ENCODE measurements at places on chromosomes 16 and 17. TPM values are rescaled to one million over a fixed set of nuclear protein-coding genes. Genes with fewer than 3 reads are reported as not detected.

- no peaks in the 10 kb centered on the region for H3K4me1 ChIP-seq
- H3K4me3 ChIP-seq = no peak overlapping the region
- no peaks in the 10 kb centered on the region for H3K36me3 ChIP-seq
- no peaks in the 10 kb centered on the region for H3K27me3 ChIP-seq
Measured at GRCh38 chr16:86783636-86784626, 205.6 kb downstream of the FOXL1 start.

- H3K4me1 ChIP-seq = peaks cover 77% of the 10 kb centered on the region
- no peak for DNase-seq
- H3K36me3 ChIP-seq = peaks cover 13% of the 10 kb centered on the region
Measured at GRCh38 chr16:89374393-89374960, 115.9 kb downstream of the ANKRD11 start.

DNA sequence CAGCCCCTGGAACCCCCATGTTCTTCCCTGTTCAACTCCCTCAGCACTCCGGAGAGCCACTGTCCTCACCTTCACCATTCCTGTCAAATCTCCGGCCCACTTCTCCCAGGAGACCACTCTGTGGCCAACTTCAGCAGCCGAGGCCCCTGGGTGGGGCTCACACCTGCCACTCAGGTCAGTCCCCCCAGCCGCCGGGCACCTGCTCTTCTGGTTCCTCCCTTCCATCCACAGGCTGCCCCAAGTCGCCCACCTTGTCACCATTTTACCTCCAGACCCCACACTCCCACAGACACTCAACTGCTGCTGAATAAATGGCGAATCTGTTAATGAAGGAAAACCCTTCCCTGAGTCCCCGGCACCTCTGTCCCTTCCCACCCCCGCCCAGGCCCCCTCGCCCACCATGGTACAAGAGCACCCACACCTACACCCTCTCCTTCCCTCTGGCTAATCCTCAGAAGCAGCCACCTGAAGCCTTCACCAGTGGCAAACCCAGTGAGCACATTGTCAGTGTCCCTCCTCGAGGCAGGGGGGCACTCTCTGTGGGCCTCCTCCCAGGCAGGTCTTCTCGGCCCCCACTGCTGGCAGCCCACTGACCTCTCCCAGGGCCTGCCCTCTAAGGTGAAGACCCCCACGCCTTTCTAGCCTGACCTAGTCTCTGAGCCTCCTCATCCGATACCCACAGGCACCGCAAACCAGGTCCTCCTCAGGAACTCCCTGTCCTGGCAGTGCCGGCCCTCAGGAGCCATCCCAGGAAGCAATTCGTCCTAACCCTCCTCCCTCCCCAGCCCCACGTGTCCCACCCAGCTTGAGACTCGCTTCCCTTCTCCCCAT lies 8.2 kb downstream of the CANT1 start:
- H3K4me3 ChIP-seq = no peak overlapping the region
- DNase-seq = no peak

- no peaks in the 10 kb centered on the region for H3K27me3 ChIP-seq
- H3K27ac ChIP-seq = no peak overlapping the region
- no peak for DNase-seq
- peaks cover 15% of the 10 kb centered on the region for H3K4me1 ChIP-seq
Measured at GRCh38 chr16:50172195-50172922, 19.3 kb downstream of the TENT4B start.

P2RX1 gene
- total RNA-seq = 3.3 TPM

CD79B gene
- total RNA-seq = 13.4 TPM

PPP1R27 gene
- total RNA-seq = not detected

All from T-cell (primary cell).